Stimulated activated CD4-positive, alpha-beta T cell treated with anti-CD3 and anti-CD28 coated beads, TNF-alpha, amount 100 ng/mL, for 1 hour (primary cell): ENCODE measurements at places on chromosomes 5 and 9.
A peak's percentile ranks its signal among the peaks of the same experiment; 100 is the strongest.

- DNase-seq, result no peak
Observed at GRCh38 chr9:105006514-105006913, 78.6 kb upstream of the ABCA1 start.

DNA sequence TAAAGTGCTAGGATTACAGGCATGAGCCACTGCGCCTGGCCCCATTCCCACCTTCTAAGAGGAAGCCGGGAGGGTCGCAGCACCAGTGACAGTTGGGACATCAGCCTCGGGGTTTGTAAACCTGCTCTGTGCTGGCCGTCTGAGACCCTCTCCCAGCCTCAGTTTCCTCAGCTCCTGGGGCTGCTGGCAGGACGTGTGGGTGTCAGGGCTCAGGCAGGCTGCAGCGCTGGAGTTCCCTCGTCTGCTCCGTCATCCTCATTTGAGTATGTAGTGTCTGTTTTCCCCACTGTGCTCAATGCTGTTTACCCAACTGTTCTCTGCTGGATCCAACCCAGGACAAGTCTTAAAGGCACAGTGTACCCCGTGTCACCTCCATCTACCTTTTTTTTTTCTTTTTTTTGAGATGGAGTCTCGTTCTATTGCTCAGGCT is 2.0 kb upstream of the NINJ1 start:
- DNase-seq, result no peak

DNA sequence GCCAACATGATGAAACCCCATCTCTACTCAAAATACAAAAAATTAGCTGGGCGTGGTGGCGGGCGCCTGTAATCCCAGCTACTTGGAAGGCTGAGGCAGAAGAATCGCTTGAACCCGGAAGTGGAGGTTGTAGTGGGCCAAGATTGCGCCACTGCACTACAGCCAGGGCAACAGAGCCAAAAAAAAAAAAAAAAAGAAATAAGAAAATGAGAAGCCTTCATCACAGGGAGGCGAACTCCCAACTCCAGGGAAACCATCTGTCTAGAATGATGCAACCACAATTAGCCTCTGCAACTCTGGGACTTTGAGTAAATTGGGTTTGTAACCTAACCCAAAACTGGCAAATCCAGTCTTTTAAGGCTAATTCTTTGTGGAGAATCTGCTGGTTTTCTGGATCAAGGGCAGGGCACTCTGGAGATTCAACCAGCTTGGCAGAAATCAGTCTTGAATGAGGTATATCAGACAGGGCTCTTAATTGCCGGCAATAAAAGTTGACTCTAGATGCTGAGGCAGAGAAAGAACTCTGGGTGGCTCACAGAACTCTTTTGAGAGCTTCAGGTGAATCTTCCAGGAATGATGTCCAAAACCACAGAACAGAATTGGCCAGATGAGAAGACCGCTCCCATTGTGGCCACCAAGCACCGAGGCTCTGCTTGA is 9.9 kb downstream of the S100Z start:
- no peak for DNase-seq

DNA sequence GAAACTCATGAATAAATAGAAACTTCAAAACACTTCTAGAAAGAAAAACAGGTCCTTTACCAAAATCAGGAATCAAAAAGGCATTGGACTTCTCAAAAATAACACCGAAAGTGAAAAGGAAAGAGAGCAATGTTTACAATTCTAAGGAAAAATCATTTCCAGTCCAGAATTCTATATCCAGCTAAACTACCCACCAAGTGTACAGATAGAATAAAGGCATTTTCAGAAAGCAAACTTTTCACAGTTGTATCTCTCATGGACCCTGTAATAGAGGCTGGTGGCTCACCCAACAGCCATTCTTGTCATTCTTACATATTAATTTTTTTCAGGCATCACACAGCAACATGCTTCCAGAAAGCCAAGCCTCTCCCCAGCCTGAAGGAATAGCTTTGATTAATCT is 63.7 kb downstream of the FOXD1 start:
- DNase-seq, result no peak

DNA sequence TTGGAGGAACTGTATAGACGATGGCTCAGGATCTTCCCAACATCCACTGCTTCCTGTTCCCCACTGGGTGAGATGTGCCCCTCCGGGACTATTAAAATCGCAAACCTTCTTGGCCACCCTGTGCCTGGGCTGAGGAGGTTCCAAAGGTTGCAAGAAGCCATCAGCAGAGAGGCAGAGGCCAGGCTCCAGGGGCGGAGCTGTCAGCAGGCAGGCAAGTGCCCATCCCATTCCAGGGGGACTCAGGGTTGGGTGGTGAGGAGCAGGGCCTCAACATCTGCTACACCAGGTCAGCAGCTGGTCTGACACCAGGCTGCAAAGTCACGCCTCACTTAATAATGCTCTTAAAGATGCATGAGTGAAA is 2.2 kb downstream of the BTNL3 start:
- no peak for DNase-seq

GRCh38 chr9:76463211-76463610 is 4.2 kb downstream of the GCNT1 start:
- DNase-seq, result no peak

DNA sequence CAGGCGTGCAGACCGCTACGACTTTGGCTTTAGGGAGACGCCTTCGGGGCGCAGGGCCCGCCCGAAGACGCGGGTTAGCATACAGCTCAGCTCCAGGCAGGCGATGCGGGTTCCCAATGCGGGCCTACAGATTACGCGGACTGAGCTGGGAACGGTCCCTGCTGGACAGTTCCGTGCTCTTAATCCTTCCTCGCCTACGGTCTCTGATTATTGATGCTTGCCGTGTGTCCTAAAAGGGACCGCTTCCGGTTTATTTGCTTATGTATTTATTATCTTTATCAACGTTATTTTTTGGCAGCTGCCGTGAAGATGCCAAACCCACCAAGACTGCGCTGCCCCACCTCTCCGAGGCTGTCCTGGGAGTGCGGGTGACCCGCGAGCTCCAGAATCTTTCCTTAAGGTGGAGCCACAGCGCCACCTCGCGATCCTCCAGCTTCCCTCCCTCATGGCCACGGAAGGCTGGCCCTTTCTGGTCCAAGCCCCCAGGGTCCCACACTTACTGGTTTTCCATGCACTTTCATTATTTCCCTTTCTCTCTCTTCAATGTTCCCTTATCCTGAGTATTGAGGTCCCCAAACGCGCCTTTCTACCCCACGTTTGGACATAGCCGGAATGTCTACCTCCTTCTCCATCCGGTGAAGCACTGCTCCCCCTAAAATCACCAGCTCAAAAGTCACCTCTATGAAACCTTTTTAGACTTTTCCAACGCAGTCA is 7.0 kb upstream of the EBF1 start:
- DNase-seq, result peak; percentile 67

- DNase-seq, result peak; percentile 32
Observed at GRCh38 chr9:33452828-33453271, 5.5 kb upstream of the AQP3 start.

DNA sequence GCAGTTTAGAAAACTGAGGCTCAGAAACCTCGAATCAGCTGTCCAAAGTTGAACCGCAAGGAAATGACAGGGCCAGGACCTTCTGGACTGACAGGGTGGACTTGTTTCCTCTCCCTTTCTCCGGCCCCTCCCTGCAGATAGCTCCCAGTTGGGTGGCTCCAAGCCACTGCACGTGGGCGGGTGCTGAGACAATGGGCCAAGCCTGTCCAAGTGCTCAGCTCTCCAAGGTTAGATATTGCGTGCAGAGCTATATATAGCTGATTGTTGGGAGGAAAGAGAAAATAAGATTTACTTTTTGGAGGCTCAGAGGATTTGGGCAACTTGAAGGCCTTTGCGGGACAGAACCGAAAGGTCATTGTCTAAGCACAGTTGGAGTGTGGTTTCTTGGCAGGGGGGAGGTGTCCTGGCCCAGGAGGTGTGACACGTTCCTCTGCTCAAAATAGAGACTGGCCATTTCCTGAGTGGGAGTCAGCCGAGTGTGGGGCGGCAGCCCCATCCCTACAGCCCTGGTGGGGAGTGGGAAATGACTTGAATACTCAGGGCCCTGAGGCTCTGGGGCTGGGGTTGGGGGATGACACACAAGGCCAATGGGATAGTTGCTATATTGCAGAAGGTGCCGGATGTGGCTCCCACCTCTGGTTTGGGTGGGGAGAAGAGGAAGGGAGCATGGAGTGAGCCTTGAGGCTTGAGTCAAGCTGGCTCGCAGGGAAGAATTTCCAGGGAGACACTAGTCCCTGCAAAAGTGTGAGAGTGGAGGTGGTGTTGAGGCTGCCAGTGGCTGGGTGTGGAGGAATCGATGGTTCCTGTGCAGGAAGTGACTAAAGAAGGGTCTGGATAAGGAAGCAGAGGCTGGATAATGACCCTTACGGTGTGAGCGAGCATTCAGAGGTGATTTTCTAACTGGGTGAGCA is 44.4 kb upstream of the SMAD5 start:
- DNase-seq, result no peak

- DNase-seq, result no peak
Observed at GRCh38 chr5:149878371-149878770, 66.2 kb downstream of the PDE6A start.

GRCh38 chr5:52693280-52693679 is 94.4 kb upstream of the ITGA1 start:
- DNase-seq, result no peak

DNA sequence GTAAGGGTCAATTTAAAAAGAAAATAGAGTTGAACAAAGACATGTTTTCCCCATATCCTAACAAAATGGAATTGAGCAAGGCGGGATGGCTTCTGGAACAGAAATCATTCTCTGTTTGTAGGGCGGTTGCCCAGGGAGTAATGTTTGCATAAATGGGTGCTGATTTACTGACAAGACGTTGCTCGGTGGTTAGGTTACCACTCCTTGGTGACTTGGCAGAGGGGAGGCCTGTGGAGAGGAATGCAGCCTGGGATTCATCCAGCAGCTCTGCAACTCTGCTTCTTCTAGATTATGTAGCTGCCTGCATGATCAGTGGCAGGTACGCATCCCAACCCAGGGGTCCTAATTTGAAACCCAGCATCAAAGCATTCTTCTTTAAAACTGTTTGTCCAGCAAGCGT is 200.2 kb downstream of the CFAP90 start:
- no peak for DNase-seq

GRCh38 chr5:169970911-169971765 is 9.2 kb downstream of the INSYN2B start:
- DNase-seq, result no peak

GRCh38 chr9:37921168-37921510 is 17.2 kb upstream of the SLC25A51 start:
- DNase-seq, result no peak

DNA sequence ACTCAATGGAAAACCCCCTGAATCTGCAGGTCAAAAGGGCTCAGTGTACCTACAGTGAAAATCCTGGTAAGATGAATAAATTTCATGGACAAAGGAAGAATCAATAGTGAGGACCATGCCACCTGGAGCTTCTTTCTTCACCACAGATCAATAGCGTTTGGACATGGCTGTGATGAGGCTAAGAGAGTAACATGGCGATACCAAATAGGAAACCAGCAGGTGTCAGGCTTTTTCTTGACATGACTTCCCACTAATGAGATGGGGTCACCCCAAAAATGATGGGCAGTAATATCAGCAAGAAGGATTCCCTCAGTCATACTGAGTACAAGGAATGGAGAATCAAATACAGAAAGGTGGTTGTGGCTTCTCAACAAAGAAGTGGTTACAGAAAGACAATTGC is 208.5 kb upstream of the PLPPR1 start:
- DNase-seq, result no peak

DNA sequence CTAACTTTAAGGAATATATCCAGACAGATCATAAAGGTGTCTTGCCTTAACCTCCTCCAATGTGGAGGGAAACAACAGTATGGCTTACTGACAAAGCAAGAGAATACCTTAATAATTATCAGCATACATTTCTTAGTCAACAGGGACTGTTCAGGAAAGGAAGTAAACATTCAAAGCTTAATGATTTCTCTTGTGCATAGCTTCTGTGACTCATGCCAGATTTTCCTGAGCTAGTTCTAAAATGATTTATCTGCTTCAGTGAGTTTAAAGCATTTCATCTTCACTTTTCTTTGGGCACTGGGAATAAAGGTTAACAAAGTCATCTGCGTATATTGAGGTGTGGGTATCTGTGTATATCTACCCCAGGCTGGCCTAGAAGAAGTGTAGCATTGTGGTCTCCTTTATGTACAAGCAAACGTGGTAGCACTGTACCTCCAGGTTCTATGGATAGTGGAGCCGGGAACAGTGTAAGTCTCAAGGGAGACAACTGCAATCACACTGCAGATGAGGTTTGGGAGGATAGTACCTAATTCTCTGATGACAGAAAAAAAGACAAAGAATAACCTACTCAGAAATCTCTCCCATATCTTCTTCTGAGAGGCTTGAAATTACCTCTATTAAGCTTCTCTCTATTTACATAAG is 284.1 kb downstream of the HCN1 start:
- no peak for DNase-seq

DNA sequence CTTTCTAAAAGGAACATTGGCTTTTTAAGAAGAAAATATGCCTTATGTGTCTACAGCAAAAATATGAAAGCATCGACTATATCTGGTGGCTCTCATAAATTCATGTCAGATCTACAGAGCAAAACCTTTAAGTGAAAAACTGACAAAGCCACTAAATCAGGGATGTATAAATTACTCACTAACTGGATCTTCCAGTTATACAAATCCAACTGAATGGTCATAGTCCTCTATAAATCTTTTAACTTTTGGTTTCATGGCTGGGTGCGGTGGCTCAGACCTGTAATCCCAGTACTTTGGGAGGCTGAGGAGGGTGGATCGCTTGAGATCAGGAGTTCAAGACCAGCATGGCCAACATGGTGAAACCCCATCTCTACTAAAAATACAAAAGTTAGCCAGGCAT is 29.2 kb upstream of the GZMA start:
- no peak for DNase-seq

DNA sequence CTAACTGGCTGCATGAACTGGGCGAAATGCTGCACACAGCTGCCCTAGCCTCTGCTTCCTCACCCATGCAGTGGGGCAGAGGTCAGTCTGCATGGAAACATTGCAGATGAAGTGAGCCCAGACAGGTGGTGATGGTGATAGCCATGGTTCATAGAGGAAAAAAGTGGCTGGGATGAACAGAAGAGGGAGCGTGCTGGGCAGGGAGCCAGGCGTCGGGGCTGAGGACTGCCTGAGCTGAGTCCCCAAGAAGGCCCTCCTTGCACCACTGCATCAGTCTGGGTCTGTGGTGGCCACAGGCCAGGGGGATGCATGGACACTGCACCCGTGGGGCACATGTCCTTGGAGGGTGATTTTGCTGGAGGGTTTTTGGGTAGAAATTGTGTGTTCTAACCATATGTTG is 80.5 kb downstream of the AMBP start:
- DNase-seq, result no peak

- no peak for DNase-seq
Observed at GRCh38 chr5:135823881-135824280, 10.6 kb upstream of the SLC25A48 start.

GRCh38 chr5:148905541-148905940 is 79.1 kb downstream of the ADRB2 start:
- DNase-seq, result no peak

GRCh38 chr9:21549251-21549765 is 67.2 kb upstream of the IFNE start:
- no peak for DNase-seq

GRCh38 chr5:151463137-151464029 is 16.0 kb downstream of the SLC36A1 start:
- no peak for DNase-seq

DNA sequence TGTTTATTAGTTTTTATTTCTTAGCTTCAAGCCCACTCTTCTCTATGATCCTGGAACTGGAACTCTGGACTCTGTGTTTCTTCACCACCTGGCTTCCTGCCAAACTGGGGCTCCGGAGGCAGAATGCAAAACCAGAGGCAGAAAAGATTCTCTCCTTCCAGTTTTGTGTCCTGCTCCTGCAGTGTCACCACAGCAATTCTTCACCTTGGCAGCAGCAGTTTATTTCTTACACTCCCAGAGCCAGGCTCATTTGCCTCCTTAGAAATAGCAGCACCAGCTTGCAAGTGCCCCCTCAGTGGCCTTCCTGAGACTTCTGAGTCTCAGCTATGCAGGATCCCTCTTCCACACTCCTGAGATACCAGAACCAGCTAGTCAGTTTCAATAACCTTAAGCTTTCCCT is 26.7 kb upstream of the CAMK4 start:
- DNase-seq, result no peak
